ENCODE measurements at places on chromosomes 6 and 20.

- DNase-seq = no peak
These were observed 3.0 kb downstream of the CEP250 start for GRCh38 chr20:35458388-35458787.

DNA sequence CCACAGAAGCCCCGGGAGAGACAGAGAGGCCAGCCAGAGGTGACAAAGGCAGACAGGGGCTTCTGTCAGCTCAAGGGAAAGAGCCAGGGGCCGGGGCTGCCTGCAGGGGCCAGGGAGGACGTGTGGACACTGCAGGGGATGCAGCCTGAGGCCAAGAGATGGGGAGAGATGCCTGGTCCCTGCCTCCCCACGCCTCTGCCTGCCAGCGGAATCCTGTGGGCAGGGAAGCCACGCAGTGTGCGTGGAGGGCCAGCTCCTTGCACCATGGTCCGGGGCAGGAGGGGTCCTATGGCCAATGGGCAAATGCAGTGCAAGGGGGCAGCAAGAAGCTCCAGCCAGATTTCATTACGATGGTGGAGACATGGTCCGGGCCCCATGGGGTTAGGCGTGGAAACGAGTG is 224.9 kb downstream of the CDH4 start:
- no peak for DNase-seq

- DNase-seq = no peak
These were observed 18.4 kb downstream of the PDE7B start for GRCh38 chr6:135869857-135870256.

DNA sequence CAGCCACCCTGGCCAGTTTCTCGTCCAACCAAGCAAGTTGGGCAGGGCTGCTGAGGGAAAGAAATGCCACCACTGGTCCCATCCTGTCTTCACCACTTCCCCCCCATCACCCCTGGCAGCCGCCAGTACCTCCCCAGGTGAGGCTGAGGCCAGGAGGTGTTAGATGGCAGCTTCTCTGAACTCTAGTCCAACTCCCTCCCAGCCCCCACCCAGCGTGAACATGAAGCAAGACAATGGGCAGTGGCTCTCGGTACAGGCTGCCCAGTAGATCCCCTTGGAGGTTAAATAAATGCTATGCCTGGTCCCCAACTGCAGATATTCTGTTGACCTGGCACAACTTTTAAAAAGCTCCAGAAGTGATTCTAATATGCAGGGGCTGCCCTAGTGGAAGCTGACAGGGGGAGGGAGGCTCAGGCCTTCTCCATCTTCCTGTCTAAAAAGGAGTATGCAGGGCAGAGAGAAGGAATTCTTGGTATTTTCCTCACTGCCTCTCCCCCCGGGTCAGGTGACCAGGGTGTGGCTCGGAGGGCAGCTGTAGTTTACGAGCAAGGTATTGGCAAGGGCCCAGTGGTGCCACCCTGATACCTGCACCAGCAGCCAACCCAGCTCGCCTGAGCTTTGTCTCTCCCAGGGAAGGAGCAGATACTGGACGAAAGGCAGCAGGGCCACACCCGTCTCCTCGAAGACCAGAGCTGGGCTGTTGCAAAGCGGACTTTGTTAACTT is 25.7 kb downstream of the KCNK5 start:
- DNase-seq = no peak

DNA sequence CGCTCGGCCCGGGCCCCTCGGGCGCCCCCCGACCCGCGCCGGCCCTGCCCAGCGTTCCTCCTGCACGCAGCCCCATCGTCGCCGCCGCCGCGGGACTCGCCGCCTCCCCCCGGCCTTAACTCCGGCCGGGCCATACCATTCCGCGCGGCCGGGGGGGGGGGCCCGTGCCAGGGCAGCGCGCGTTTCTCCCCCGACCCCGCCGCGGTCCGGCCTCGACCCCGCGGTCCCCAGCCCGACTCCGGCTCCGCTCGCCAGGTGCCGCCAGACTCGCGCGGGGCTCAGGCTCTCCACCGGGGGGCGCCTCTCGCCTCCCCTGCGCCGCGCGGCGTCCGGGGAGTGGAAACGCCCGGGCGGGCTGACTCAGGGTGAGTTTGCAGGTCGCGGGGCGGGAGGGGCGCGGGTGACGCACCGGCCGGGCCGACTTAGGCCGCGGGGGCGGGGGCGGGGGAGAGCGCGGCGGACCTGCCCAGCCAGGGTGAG is at the start of gene SRXN1:
Gene SRXN1, minus strand, starts transcription at position 91 of the 480 bp plus-strand sequence. Its CDS starts 15 bp downstream, at position 76.
- DNase-seq = peak; percentile 96

DNA sequence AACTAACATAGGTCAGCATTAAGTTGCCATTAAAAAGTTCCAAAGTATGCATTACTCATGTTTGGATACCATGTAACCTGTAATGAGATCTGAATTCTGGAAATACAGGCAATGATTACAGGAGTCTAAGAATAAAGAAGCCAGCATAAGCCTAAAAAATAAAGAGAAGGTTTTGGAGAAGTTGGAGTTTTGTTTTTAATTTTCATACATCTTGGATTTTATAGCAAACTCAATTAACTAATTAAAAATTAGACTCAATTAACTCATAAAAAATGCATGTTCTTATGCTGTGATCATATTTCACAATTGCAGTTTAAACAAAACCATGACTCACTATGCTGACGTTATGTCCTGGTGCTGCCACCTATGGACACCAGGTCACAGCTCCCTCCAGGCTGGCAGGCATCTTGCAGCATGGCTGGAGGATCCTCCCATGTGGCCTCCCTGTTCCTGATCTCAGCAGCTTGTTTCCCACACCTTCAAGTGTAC is 648.8 kb upstream of the AGPAT4 start:
- no peak for DNase-seq

Measured in GM19239 (cell line).